ENCODE measurements at places on chromosomes 12 and 14. TPM values are rescaled to one million over a fixed set of nuclear protein-coding genes. Genes with fewer than 3 reads are reported as not detected.

PTGES3 gene
- 102 TPM for total RNA-seq

SGPP1 gene
- 22.5 TPM for total RNA-seq

OASL gene
- total RNA-seq: 0.18 TPM

PPP1R36 gene
- 1.2 TPM for total RNA-seq

TMEM233 gene
- total RNA-seq: 1.2 TPM

SIRT4 gene
- 0.35 TPM for total RNA-seq

WNT1 gene
- total RNA-seq: not detected

SYT10 gene
- not detected for total RNA-seq

SCNN1A gene
- 0.29 TPM for total RNA-seq

CMTM5 gene
- total RNA-seq: not detected

MFAP5 gene
- total RNA-seq: 3.2 TPM

PPP1R1A gene
- total RNA-seq: not detected

SLC6A15 gene
- total RNA-seq: 7.2 TPM

C12orf56 gene
- 5.8 TPM for total RNA-seq

PROX2 gene
- total RNA-seq: not detected

ANKS1B gene
- total RNA-seq: not detected

KCNA5 gene
- total RNA-seq: not detected

ABHD4 gene
- total RNA-seq: 23.9 TPM

PLEKHD1 gene
- not detected for total RNA-seq

PMCH gene
- total RNA-seq: not detected

ARHGAP9 gene
- 0.18 TPM for total RNA-seq

CCDC198 gene
- total RNA-seq: not detected

ATF7IP gene
- 10.1 TPM for total RNA-seq

IL22 gene
- total RNA-seq: not detected

IFNG-AS1 gene
- not detected for total RNA-seq

HCAR3 gene
- total RNA-seq: not detected

ZDHHC22 gene
- not detected for total RNA-seq

MARK3 gene
- total RNA-seq: 68.3 TPM

CAPZA3 gene
- not detected for total RNA-seq

SYNDIG1L gene
- not detected for total RNA-seq

NTN4 gene
- 0.58 TPM for total RNA-seq

TBC1D30 gene
- 0.35 TPM for total RNA-seq

TESPA1 gene
- not detected for total RNA-seq

GDF3 gene
- not detected for total RNA-seq

RPGRIP1 gene
- not detected for total RNA-seq

TCL1B gene
- not detected for total RNA-seq

All from myometrial cell (primary cell).